ENCODE measurements at places on chromosomes 16 and 17.

DNA sequence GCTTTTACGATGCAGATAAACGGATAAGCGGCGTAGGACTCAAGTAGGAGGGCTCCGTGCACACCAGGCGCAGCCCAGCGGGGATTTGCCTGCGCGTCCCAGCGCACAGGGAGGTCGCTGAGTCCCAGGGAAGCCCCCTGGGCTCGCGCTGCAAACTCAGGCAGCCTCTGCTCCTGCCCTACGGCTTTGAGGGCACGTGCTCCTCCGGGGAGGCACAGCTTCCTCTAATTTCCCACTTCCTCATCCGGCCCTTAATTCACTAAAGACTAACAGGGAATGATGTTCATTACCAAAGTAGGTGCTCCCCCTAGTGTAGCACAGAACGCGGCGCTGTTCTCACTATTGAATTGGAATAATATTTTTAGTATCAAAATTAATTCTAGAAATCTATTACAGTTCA lies 825.4 kb downstream of the KCNJ18 start:
- no peak for DNase-seq

DNA sequence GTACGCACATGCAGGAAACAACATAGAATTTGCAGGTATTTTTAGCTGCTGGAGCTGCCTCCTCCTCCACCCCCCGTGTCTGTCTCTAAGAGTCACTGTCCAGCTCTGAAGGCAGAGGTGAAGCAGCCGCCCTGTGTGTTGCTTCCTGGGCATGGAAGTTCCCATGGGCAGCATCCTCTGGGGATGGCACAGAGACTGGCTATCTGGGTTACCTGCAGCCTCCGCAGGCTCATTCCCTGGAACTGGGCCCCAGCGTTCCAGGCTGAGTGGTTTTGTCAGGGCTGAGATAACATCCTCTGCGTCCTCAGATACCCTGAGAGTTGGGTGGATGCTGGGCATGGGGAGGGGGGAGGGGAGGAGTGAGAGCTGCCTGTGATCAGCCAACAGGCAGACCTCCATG lies 41.5 kb upstream of the MRTFB start:
- no peak for DNase-seq

DNA sequence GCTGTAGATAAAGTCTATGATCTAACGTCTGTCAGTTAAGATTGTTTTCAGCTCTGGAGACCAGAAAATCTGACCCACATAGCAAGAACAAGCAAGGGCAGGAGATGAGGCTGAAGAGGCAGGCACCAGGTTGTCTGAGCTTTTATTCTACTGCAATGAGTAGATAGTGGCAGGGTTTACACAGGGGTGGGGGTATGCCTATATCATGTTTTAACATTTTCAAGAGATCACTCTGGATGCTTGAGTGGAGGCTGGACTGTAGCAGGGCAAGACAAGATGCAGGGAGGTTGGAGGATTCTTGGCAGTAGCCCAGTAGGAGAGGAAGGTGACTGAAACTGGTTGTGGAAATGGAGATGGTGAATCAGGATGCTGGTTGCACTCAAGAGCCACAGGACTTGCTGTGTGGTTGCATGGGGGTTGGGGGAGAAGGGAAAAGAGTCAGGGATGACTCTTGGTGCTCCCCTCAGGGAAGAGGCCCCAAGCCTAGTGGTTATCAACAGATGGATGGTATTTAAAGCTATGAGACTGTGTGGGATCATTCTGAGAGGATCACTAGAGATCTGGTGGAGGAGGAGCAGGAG lies 143.1 kb upstream of the KCNJ18 start:
- no peak for DNase-seq

DNA sequence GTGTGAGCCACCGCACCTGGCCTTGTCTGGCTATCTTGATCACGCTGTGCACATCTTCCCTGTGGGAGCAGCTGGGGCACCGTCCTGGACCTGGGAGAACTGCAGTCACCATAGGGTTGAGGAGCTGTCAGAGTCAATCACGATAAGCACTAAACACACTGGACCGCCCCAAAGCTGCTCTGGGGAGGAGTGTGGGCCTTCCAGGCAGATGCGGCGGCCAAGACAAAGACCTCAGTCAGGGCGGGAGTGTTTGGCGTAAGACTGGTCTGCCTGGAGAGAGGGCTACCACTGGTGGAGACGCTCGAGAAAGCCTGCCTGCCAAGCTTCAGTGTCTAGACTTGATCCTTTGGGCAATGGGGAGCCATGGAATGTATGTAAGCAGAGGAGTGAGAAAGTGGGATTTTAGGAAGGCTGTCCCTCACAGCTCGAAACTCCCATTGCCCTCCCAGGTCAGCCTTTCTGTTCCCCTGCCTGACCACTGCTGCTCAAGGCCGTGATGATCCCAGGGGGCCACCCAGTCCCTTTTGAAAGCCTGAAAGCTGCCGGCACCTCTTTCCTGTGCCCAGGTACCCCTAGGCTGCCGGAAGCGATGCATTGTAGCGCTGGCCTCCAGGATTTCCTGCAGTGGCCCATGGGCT lies 29.3 kb upstream of the CIBAR2 start:
- DNase-seq = no peak

- DNase-seq = peak; percentile 86
These were observed 6.6 kb downstream of the KCNAB3 start for GRCh38 chr17:7922845-7923628.

- DNase-seq = no peak
These were observed 116.6 kb downstream of the SHISA9 start for GRCh38 chr16:13018026-13018425.

GRCh38 chr17:5832886-5833285 lies 237.3 kb upstream of the WSCD1 start:
- no peak for DNase-seq

- DNase-seq = no peak
These were observed 2.4 kb downstream of the ZNF469 start for GRCh38 chr16:88385112-88385594.

GRCh38 chr17:40493697-40494096 lies 7.7 kb downstream of the TNS4 start:
- DNase-seq = no peak

DNA sequence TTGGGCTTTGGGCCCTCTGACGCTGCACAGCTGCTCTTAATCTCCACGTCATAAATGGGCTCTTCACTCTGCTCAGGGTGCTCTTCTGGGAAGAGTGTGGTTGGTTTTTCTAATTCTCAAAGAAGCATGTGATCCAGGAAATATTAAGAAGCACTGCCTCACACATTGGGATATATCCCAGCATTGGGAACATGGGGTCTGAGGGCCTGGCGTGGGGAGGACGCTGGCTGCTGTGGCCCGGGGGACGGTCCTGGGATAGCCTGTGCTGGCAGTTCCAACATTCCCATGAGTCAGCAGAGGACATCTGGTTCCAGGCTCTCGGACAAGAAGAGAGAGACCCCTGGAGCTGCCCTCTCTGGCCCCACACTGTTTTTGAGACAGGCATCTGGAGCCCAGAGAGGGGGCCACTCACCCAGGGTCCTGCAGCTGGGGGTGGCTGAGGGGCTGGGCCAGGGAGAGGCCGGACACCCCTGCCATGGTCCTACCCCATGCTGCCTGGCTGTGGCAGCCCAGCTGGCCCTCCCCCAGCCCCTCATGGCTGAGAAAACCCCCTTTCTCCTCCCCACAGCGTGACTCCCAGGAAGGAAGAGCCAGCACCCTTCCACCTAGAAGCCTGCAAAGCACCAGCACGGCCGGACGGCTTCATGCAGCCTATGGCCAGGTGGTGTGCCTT lies 58.8 kb downstream of the NT5M start:
- no peak for DNase-seq

DNA sequence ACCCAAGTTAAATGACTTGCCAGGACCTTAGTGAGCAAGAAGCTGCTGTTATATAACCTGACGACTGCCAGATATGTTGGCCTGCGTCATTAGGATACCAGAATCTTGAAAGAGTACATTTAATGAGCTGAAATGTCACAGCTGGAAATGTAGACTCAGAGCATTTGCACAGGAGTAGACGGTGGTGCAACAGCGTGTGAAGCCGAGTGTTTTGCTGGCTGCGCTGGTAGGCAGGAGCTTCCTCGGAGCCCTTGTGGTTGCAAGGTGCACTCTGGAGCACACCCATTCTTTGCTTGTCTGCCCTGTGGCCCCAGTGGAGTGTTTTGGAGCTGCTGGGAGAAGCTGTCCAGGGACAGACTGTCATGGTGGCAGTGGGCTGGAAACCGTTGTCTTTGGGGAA lies 79.3 kb downstream of the BANP start:
- DNase-seq = no peak

GRCh38 chr16:87864331-87864989 lies 4.8 kb downstream of the SLC7A5 start:
- DNase-seq = no peak

- peak; percentile 39 for DNase-seq
These were observed 48.6 kb upstream of the XYLT1 start for GRCh38 chr16:17519101-17519955.

- DNase-seq = no peak
These were observed 561 bp upstream of the HERPUD1 start for GRCh38 chr16:56931271-56931891.

- DNase-seq = no peak
These were observed 20.2 kb upstream of the RBFOX3 start for GRCh38 chr17:79630821-79631639.

DNA sequence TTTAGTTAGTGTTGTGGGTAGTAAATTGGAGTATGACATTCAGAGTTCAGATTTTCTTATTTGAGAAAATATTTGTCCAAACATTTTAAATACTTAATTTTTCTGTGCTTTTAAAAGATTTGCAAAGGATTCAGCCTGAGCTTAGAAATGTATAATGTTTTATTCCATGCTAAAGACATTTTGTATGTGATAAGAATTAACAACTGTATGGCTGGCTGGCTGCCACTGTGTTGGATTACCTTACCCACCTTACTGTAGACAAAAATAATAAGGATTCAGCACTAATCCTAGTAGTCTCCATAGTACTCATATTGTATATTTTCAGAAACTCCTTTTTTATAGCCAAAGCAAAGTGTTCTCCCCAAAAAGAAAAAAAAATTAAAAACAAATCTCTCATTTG lies 74.8 kb downstream of the TANC2 start:
- DNase-seq = no peak

- no peak for DNase-seq
These were observed 23.6 kb downstream of the SLC5A10 start for GRCh38 chr17:18975597-18975996.

DNA sequence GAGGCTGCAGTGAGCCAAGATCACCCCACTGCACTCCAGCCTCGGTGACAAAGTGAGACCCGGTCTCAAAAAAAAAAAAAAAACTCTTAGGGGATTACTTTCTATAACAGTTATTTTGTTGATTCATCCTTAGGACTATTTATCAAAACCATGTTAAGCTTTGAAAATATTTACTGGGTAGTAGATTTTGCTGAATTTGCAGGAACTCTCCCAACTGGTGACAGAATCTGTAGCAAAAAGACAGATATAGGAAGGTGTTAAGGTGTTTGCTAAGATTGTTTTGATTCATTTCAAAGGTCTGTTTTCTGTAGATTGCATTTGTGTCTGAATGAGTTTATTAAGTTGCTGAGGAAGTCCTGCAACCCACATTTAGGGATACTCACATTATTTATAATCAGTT lies 192.6 kb downstream of the PRKCA start:
- DNase-seq = no peak

DNA sequence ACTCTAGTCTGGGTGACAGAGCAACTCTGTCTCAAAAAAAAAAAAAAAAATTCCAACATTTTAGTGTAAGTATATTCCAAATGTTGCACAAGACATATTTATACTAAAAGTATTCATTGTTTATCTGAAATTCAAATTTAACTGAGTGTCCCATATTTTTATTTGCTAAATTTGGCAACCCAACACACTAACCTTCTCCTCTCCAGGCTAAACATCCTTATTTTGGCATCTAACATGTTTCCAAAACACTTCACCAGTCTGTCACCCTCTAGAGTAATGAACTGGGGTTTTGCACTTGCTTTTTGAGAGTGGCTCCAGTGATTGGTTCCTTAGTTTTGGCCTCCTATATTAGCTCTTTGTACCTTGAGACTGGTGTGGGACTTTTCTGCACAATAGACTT lies 243.4 kb upstream of the SALL1 start:
- no peak for DNase-seq

- DNase-seq = no peak
These were observed 340.7 kb downstream of the SLC39A11 start for GRCh38 chr17:72751746-72752145.
